ENCODE measurements at places on chromosomes 6 and 20.
A peak's percentile ranks its signal among the peaks of the same experiment; 100 is the strongest.

DNA sequence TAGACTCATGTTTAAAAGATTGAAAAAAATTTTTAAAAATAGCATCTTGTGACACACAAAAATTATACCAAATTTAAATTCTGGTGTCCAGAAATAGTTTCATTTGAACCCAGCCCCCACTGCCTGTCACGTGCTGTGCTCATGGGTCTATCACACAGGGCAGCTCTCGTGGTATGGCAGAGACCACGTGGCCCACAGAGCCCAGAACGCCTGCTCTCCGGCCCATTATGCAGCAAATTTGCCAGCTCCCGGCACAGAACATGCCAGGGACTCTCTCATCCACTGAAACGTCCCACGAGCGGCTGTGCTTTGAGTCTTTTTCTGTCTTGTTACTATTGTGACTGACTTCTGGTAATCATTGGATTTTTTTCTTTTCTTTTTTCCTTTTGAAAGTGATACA, 224.3 kb downstream of the TTLL2 start:
- DNase-seq = no peak

GRCh38 chr20:20076297-20077065, 24.1 kb downstream of the CFAP61 start:
- DNase-seq = no peak

DNA sequence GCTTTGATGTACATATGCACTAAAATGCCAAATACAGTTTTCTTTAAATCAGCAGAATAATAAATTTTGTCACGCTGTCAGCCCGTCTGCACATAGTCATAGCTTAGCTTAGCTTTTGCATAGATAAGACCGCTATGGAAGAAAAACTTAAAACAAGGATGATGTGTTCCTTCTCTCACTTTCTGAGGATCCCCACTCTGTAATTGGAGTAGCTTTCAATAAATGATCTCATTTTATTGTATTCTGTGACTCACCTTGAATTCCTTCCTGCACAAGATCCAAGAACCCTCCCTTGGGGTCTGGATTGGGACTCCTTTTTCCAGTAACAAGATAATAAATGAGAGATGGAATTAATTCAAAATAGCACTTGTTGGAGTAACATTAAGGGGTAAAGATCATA, 186.2 kb downstream of the CDH26 start:
- DNase-seq = no peak

GRCh38 chr6:31190488-31190887, 20.0 kb upstream of the POU5F1 start:
- no peak for DNase-seq

DNA sequence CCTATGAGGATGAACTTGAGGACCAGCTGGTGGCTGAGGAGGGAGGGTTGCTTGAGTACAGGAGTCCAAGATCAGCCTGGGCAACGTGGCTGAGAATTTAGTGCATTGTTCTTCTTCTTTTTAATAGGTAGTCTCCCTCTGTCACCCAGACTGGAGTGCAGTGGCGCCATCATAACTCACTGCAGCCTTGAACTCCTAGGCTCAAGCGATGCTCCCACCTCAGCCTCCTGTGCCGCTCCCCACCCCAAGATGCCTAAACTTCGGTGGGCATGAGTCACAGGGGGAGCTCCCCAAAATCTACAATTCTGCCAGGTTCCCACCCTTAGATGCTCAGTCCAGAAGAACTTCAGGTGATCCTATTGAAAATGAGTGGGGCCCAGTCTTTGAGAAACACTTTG, 21.4 kb downstream of the FAM50B start:
- no peak for DNase-seq

DNA sequence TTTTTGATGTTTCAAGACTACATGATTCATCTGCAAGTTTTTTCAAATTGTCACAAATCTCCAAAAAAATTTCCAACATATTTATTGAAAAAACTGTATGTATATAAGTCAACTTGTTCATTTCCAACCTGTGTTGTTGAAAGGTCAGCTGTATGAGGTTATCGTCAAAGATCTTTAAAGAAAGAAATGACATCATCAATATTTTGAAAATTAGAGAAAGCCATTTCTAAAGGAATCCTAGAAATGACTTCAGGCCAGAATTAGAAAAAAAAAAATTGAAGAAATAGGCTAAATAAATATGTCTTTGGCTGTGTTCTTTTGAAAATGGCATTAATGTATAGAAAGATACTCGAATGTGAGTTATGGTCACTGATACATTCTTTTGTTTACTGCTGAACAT, 6.8 kb downstream of the RNF146 start:
- DNase-seq = no peak

GRCh38 chr20:51077686-51078060, 54.8 kb upstream of the KCNG1 start:
- no peak for DNase-seq

- no peak for DNase-seq
Observed at GRCh38 chr20:10171864-10172751, 46.5 kb upstream of the SNAP25 start.

DNA sequence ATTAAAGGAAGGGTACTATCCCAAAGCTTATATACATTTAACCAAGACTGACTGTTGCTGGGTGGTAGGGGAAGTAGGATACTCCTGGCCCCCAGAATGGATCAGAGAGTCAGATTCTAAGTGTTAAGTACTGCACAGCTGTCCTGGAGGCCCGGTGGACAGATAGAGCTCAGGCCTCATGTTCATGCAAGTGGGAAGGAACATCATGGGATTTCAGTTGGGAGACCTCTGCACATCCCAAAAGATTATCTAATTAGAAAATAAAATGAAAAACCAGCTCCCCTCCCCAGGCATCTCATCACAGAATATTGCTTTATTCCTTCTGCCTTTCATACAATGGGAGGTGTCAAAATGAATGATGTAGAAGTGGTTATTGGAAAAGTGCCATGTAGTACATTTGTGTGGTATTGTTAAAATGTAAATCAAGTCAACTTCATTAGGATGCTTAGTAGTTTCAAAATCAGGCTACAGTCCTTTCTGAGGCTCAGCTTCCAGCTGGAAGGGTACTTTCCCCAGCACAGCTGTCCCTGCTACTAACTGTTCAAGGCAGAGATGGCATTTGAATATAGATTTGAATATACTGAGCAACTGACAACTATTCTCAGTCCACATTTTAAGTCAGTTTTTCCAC, 82.9 kb downstream of the SLC35B3 start:
- DNase-seq = no peak

DNA sequence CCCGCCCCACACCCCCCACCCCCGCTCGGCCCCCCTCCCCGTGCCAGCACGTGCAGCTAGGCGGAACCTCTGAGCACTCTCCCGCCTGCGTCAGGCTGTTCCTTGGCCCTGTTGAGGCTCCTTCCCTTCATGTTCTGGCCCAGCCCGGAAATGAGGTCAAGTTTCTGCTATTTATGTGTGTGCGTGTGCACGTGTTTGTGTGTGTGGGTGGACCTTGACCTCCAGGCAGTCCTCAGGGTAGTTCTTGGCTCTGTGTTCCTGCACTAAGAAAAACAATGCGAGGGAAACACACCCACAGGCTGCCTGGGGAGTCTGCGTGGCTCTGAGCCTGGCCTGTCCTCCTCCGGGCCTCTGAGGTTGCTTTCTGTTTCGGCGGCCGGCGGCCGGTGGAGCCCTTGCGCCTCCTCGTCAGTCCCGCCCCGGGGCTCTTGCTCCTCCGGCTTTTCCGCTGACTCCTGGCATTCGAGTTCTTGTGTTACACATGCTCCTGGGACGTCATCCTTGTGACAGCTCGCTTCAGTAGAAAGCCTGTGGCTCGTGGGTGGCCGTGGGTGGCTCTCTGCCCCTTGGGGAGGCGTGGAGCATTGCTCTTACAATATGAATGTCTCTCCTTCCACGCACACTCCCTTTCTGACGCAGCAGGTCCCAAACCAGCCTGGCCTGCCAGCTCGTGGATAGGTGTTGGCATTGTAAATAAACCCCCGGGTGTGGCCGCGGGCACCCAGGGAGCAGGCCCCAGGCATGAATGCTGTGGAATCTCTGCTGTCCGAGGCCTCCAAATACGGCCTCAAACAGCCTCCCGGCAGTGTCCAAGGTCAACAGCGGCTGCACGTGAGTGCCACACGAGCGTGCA, 10.0 kb downstream of the SLCO4A1 start:
- no peak for DNase-seq

GRCh38 chr20:34872622-34873224, at the start of gene GGT7:
GGT7 (minus strand) TSS chr20:34872856; CDS start chr20:34872815, 41 bp downstream.
- peak; percentile 60 for DNase-seq

DNA sequence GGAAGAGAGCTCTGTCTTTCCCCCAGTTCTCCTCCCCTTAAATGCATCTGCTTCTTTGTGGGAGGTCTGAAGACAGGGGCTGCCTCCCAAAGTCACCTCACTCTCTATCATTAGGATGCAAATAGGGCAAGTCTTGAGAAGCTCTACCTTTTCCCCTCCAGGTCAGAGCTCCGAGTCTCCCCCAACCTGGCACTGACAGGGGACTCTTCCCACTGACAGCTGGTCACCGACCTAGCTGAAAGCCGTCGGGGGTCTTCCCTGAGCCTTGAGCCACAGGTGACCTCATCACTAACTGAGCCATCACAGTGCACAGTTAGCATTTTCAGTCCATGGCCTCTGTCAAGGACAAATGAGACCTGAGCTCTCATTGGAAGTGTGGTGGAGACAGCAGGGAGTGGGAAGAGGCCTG, 386.7 kb downstream of the HACE1 start:
- DNase-seq = peak; percentile 25

GRCh38 chr20:36908603-36909002, 32.7 kb downstream of the TLDC2 start:
- no peak for DNase-seq

DNA sequence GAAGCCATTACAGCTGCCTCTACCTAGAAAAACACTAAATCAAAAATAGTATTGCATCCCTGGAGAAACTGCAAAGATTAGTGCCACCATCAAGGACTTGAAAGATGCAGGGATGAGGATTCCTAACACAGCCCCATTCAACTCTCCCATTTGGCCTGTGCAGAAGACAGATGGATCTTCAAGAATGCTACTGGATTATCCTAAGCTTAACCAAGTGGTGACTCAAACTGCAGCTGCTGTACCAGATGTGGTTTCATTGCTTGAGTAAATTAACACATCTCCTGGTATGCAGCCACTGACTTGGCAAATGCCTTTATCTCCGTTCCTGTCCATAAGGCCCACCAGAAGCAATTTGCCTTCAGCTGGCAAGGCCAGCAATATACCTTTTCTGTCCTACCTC, 117.4 kb downstream of the TBC1D32 start:
- no peak for DNase-seq

DNA sequence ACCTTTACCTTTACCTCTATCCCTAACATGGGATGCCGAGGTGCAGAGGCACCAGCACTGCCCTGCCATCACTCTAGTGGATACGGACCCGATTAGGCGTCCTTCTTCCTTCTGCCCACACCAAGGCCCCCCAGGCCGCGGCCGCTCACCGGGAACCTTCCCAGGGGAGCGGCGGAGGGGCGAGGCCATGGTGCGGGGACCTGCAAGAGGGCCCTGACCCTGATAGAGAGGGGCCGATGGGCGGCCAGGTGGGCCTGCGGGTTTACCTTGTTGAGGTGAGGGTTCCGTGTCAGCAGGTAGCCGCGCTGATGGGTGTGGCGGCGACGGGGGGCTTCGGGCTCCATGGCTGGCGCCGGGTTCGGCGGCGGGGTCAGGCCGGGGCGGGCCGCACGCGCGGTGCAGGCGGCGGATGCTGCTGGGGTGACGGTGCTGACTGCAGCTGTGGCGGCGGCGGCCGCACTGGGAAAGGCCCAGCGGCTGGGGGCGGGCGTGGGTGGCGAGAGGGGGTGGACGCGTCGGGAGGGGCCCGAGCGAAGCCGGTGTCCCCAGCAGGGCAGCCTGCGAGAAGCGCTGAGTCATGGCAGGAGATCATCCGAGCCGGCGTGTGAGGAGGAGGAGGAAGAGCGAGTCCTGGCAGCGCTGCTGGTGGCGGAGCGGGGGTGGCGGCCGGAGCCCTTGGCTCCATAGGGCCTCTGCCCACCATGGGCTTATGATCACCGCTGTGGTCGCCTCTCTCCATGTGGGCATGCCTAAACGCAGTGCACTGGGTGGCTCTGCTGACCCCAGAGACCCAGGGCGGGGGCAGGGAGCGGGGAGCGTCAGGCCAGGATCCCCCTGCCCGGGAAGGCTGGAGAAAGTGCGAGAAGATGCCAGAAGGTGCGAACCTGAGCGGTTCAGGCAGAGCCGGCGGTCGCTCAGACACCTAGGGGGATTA, at the start of gene ME1:
ME1 (minus strand) TSS at position 441 of the 934 bp plus-strand sequence; CDS start at position 344, 97 bp downstream.
- peak; percentile 36 for DNase-seq

DNA sequence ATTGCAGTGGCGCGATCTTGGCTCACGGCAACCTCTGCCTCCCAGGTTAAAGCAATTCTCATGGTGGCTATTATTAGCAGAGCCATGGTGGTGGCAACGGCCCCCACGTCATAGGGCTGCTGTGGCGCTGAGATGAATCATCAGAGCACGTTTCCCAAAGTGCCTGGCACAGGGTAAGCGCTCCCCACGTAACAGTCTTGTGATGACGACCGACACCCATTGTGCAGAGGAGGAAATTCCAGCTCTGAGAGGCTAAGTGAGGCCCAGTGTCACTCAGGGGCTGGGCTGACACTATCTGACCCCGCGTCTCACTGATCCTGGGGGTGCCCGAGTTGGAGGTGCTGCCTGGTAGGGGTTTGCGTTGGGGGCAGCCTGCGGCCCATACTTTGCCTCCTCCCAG, 16.2 kb downstream of the SUN5 start:
- no peak for DNase-seq

- no peak for DNase-seq
Observed at GRCh38 chr6:2396042-2396657, 150.7 kb upstream of the GMDS start.

- no peak for DNase-seq
Observed at GRCh38 chr6:2073476-2073875, 171.9 kb downstream of the GMDS start.

- DNase-seq = no peak
Observed at GRCh38 chr20:48380661-48381060, 447.1 kb downstream of the PREX1 start.

DNA sequence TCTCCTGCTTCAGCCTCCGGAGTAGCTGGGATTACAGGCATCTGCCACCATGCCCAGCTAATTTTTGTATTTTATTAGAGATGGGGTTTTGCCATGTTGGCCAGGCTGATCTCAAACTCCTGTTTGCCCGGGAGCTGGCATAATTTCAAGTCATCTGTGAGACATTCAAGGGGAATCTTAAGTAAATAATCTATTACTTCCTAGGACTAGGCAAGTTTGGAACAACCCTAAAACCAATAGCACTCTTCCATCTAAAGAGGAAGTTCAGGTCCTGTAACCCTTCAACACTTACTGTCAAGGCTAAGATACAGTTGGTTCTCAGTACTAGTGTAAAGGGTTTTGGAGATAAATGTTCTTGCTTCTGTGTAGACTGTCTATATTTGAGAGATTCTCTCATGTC, 267.8 kb upstream of the IRAK1BP1 start:
- no peak for DNase-seq

DNA sequence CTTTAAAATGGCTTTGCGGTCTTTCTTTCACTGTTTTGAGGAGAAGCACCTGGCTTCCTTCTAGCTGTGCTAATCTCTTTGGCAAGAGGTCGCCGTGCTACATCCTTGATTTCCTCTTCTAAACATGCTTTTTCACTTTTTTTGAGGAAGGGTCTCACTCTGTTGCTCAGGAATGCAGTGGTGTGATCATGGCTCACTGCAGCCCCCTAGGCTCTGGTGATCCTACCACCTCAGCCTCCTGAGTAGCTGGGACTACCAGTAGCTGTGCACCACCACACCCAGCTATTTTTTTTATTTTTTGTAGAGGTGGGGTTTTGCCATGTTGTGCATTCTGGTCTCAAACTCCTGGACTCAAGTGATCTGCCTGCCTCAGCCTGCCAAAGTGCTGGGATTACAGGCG, 40.5 kb downstream of the RSPH3 start:
- DNase-seq = no peak

- DNase-seq = no peak
Observed at GRCh38 chr20:20406306-20406705, 38.4 kb downstream of the INSM1 start.

GRCh38 chr6:39839445-39839844, 47.3 kb downstream of the DAAM2 start:
- DNase-seq = no peak

- DNase-seq = no peak
Observed at GRCh38 chr6:113464960-113465359, 392.2 kb upstream of the MARCKS start.

All from H1 (cell line).